Occipital lobe (tissue), 3 donors: ENCODE measurements at places on chromosomes 4 and X.

- DNase-seq, result no peak
Observed at GRCh38 chr4:148216866-148217814, 225.1 kb downstream of the NR3C2 start.

DNA sequence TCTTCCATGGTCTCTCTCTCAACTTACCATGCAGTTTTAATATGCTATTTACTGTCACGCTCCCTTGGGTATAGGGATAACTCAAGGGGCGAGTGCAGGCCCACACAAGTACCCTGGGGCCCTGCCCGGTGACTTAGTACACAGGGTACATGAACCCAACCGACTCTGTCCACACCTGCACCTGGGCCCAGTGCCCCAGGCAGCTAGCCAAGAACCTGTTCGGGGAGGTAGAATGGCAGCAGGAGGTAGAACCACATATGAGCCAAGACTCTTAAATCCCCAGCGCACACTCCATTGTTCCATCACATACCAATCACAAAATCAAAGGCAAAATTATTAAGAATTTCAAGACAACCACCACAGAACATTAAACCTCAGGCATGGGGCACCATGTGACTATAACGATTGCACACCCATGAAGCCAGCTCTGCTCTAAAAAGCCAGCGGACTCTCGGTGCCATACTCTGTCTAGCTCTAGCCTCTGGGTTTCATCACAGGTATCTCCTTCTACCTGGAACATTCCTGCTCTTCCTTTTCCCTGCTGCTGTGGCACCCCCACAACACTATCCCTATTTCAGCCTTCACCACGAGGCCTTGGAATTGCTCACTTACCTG, 14.6 kb downstream of the PHF8 start:
- no peak for DNase-seq

DNA sequence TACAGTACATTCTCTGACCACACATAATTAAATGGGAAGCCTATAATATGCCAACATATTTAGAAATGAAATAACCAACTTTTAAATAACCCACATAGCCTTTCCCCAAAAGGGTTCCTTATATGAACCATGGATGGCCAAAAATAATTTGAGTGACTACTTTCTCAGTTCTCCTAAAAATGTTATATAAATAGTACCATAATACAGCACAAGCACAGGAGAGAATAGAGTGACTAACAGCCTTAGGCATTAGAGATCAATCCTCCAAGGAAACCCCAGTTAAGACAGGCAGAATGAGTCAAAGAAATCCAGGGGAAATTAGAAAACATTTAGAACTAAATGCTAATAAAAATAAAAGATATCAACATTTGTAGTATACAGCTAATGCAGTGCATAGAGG, 50.2 kb downstream of the ANKRD17 start:
- DNase-seq, result no peak

GRCh38 chr4:63831590-63832155, 577.6 kb downstream of the TECRL start:
- no peak for DNase-seq

GRCh38 chr4:147057611-147058190, 112.0 kb upstream of the TTC29 start:
- no peak for DNase-seq
